ENCODE measurements at places on chromosomes 2 and 18.

- DNase-seq, result peak; percentile 27
Observed at GRCh38 chr2:166384774-166385173, 9.0 kb upstream of the SCN9A start.

DNA sequence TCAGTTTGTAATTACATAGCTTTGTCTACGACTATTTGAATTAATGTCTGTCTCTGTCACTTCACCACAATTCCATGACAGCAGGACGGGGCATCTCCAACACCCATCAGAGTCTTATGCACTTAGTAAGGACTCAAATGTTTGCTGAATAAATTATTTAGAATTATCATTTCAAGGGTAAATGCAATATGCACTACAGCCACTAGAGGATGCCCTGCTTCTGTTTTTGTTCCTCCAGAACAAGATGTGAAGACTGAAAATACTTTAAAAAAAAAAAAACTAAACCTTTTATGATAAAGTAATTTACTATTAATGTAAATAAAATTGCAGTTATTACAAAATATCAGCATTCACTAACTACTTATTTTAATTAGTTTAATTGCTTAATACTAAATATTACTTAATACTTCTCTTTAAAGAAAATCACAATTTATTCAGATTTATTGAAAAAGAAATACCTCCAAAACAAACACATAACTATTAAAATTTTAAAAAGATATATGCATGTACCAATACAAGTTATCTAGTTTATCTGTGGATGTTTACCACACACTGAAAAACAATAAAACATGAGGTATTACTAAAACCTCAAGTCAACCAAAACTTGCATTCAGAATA lies 3.2 kb downstream of the PIGN start:
- DNase-seq, result peak; percentile 71

DNA sequence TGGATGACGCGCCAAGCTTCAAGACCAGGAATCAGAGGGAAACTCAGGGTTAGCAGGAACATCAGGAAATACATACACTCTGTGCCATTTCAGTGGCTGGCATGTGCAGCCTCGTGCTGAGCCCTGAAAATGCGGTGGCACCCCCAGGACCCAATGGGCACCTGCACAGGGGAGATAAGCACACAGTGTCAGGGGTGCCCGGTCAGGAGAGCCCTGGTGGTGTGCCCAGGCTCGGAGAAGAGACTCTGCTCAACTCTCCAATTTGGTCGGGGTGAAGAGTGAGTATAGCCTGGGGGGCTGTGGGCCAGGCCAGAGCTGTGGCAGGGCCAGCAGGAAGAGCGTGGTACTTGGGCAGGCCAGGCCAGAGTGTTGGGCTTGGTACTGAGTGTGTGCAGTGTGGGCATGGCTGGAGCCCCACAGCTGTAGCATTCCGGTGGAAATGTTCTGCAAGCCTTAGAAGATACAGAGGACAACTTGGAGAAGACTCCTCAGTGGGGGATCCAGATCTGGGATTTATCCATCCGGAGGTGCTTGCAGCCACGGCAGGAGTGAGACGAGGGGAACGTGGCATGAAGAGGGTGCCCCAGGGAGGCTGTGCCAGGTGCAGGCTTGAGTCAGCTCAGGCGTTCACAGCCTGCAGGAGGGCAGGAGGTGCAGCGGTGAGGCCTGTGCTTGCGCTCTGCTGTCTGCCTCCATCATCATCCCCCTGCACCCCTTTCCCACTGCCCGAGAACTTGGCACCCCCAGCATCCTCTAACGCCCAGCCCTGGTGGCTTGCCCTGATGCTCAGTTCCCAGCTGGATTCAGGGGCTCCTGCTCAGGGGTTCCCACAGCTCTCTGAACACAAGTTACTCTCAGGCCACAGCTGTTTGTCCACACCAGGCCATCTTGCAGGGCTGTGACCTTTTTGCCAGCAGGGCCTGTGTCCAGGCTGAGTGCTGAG lies 451.7 kb upstream of the HS6ST1 start:
- DNase-seq, result no peak

GRCh38 chr2:233419602-233420391 lies 65.5 kb downstream of the DGKD start:
- no peak for DNase-seq

DNA sequence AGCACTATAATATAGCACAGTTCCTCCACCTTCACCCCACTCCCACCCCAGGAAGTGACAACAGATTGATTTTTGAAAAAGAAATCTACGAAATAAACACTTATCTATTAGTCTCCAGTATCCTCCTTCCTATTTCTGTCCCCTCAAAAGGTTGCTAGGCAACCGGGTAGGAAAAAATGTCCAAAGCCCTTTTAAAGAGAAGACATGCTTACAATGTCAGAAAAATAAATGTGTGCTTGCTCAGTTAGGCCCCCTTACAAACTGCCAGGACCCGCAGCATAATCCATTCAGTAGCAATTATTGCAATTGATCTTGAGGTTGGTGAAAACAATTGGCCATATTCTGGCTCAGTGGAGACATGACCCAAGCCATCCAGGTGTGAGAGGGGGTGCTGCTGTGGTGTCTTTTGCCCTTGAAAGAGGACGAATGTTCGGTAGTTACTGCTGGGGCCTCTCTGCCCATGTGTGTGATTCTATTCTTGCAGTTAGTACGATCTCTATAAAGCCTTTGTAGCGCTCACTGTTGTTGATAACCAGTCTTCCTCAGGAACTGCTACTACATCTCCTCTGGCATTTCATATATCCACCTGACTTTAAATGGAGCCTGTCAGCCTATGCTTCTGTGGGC lies 144.3 kb downstream of the MYO3B start:
- no peak for DNase-seq

DNA sequence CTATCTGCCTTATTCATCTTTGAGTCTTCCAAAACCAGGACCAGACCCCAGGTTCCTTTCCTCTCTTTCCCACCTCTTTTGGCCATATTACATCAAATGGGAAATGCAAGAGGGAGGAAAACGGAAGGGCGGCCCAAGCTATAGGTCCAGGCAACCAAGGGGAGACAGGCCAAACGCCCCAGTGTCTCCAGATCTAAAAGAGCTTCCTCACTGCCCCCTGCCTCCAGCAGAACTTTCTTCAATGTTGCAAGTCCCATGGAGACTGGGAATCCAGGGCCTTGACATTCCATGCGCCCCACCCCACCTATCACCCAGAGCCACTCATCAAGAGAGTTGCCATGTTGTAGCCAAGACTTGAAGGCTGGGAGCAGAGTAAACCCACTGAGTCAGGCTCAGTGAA lies 15.4 kb downstream of the TNS1 start:
- DNase-seq, result no peak

DNA sequence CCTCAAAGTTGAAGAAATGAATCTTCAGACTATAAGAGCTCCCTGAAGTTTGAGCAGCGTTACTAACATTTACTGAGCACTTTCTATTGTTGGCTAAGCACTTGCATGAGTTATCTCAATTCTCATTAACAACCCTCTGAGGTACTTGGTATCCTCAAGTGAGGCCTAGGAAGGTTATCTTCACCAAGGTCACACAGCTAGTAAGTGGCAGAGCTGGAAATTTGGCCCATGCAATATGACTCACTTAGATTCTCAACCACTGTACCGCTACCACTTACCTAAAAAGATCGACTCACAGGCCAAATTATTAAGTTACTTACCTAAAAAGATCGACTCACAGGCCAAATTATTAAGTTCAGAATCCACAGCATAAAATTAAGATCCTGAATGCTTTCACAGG lies 8.7 kb upstream of the METAP1D start:
- DNase-seq, result no peak

DNA sequence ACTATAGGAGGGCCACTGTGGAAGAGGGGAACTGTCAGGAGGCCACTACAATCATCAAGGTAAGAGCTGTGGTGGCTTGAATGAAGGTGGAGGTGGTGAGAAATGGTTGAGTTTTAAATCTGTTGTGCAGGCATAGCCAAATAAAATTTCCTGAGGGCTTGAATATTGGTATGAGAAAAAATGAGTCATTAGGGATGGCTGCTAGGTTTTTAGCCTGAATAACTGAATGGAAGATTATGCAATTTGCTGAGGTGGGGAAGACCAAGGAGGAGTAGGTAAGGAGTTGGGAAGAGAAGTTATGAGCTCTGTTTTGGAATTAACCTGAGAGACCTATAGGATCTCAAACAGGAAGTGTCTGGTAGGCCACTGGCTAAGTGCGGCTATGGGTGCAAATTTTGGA lies 84.0 kb downstream of the KLHL14 start:
- no peak for DNase-seq

DNA sequence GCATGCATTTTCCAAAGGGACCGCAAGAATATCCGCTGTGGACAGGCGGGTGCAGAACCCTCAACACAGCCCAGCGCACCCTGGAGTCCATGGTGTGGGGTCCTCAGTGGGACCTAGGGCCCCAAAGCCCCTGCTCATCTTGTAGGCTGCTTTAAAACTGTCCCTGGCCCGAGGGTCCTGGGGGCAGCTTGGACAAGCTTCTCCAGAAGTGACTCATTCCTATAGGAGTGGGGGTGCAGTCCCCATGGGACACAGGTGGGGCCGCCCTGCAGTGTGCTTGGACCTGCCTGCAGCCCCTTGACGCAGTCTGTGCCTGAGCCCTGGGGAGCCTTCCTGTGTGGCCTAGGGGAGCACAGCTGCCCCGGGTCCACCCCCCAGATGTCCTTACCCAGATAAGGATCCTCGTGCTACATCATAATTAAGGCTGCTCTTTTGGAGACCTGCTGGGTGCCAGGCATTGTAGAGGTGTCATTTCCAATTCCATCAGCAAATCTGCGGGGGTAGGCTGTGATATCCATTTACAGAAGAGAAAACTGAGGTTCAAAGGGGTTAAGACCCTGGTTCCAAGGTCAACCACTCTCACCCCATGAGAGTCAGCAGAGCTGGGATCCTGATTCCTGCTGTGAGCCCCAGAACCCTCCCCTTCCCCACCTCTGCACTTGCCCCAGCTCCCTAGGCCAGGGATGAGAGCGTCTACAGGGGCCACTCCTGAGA lies 1.7 kb upstream of the HS6ST1 start:
- no peak for DNase-seq

- DNase-seq, result peak; percentile 5
Observed at GRCh38 chr2:105521176-105521575, 122.3 kb upstream of the FHL2 start.

DNA sequence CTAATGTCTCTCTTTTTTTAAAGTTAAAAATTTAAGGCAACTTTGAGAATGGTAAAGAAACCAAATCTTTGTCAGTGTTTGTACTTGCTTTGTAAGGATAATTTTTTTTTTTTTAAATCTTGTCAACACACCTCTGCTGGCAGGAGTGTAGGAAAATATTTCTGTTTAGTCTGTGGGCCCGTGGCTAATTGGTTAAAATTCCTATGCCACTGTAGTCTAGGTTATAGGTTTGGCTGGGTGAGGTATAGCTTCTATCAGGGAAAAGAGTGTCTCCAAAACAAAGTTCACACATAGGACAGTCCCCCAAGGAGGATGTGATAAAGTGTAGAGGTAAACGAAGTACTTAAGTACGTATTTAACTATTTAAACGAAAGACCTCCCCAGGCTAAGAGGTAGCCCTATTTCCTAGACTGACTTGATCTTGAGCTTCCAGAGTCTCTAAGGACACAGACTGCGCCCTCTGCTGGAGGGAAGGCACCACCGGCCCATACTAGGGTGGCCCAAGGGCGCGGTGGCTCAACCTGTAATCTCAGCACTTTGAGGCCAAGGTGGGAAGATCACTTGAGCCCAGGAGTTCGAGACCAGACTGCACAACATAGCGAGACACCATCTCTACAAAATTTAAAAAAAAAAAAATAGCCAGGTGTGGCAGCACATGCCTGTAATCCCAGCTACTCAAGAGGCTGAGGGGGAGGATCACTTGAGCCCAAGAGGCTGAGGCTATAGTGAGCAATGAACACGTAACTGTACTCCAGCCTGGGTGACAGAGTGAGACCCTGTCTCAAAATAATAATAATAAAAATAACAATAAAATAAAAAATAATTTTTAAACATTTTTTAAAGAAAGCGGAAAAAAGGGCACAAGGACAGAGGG lies 8.9 kb downstream of the TEX44 start:
- peak; percentile 82 for DNase-seq

DNA sequence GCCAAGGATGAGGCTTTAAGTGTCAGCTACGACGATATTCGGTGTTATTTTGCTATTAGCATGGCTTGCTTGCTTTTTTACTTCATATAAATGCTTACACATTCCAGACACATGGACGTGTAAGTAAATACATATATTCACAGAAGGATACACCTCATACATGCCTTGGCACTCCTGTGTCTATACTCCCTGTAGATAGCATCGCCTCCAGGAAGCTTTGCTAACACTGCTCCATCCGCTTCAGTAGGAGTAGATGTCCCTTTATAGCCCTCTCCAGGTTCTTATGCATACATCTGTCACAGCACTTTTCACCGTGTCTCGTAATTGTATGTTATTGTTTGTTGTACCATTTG lies 27.5 kb upstream of the KCTD1 start:
- DNase-seq, result no peak

Measured in inflammatory macrophage treated with lipopolysaccharide for 4 hours (primary cell).